ENCODE measurements at places on chromosomes 11 and 22. TPM values are rescaled to one million over a fixed set of nuclear protein-coding genes. Genes with fewer than 3 reads are reported as not detected.

The DGCR6 gene
- 2.4 TPM for total RNA-seq

The FOLR1 gene
- not detected for total RNA-seq

The GUCY1A2 gene
- under 0.01 TPM for total RNA-seq

The OR51B5 gene
- total RNA-seq = not detected

The SEC14L6 gene
- total RNA-seq = under 0.01 TPM

The KRTAP5-8 gene
- not detected for total RNA-seq

The SSTR3 gene
- not detected for total RNA-seq

The RIN1 gene
- total RNA-seq = 4.9 TPM

Measured in epithelial cell of umbilical artery (primary cell).